ENCODE measurements at places on chromosomes 1 and 21.
A peak's percentile ranks its signal among the peaks of the same experiment; 100 is the strongest.

- peak; percentile 29 for DNase-seq
These were observed 9.9 kb upstream of the LRRC39 start for GRCh38 chr1:100187912-100188311.

DNA sequence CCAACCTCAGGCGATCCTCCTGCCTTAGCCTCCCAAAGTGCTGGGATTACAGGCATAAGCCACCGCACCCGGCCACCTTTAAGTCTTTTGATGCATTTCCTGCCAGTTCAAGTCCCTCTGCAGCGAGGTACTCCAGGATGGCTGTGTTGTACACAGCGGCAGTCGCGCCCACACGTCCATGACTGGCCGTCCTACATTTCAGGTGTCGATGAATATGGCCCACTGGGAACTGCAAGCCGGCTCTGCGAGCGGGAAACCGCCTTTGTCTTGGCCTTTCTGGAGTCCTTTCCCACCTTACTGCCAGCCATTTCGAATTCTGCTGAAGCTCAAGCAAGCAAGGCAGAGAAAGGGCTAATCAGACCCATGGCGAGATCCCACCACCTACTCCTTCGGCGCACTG is 34.6 kb downstream of the TRAPPC10 start:
- no peak for DNase-seq

DNA sequence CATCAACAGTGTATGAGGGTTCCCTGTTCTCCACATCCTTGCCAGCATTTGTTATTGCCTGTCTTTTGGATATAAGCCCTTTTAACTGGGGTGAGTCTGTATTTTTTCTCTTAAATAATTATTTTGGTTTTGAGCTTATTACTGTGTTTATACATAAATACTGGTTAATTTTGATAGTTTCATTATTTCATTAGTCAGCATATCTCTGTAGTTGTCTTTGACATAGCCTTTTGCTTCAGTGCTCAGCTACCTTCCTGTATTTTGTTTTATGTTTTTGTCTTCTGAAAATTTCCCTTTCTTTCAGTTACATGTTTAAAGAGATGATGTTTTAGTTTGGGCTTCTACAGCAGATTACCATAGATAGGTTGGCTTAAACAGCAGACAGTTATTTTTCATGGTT is 138.1 kb downstream of the XPR1 start:
- no peak for DNase-seq

- no peak for DNase-seq
These were observed 36.0 kb upstream of the ATP2B4 start for GRCh38 chr1:203590603-203591002.

GRCh38 chr1:220438741-220439140 is 89.2 kb upstream of the MARK1 start:
- no peak for DNase-seq

- no peak for DNase-seq
These were observed 112.3 kb downstream of the DDX20 start for GRCh38 chr1:111867868-111868440.

DNA sequence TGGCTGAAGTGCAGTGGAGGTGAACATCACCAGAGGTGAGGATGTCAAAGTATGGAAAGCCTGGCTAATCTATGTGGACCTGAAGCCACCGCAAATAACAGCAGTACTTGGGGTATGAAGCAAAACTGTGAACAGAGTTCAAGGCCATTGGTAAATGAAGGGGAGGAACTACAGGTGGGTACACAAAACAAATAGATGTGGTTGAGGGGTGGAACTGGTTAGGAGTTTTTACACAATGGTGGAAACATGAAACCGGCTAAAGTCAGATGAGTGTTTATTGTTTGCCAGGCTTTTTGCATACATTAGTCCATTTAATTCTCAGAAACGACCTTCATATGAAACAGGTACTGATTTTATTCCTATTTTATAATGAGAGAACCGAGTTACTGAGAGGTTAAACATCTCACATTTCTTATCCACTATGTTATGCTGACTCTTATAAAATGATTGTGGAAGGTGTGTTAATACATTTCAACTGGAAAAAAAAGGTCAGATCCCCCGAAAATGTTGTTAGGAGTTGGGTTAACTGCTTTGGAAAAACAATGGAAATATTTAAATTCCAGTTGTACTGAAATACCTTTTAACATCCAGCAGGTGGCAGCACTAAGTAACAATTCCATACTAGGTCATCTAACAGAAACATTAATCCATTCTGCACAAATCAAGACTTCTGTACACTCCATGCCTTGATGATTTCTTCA is 44.3 kb upstream of the GTF2B start:
- peak; percentile 71 for DNase-seq

- no peak for DNase-seq
These were observed 55.7 kb downstream of the PLD5 start for GRCh38 chr1:242468784-242469183.

DNA sequence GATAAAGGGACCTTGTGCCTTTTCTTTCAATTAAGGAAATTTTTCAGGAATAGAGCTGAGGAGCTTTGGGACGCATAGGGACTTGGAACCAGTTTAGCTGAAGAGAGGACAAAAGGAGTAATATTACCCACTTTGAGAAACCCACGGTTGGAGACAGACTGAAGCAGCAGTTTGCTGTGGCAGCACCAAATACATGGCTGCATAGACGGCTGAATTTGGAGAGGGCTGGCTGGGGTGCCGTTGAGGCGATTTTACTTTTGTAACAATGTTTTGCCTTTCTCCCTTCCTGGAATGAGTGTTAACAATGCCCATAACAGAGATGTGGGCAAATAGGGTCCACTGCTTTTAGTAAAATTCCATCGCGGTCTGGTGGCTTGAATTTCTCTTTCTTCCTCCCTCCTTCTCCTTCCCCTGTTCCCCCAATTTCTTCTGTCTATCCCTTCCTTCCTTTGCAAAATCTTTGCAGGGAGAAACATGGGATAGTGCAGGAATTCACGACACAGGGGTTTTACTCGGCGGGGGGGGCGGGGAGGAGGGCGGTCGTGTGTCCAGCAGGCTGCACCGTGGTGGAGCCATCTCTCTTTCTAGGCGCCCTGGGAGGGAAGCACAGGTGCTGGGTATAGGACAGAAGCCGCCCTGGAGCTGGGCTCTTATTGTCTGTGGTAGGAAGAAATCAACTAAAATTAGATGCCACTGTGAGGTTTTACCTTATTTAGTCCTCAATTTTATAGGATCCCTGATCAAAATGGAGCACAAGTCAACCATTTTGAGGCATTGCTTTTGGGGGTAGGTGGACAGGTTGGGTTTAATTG is 6.8 kb downstream of the LHX4 start:
- DNase-seq = no peak

- DNase-seq = no peak
These were observed 659.6 kb downstream of the MATN1 start for GRCh38 chr1:30063621-30064280.

- DNase-seq = peak; percentile 88
These were observed 4.1 kb downstream of the CSF1 start for GRCh38 chr1:109914587-109915240.

- DNase-seq = no peak
These were observed 84.1 kb downstream of the ADCY10 start for GRCh38 chr1:167829868-167830267.

DNA sequence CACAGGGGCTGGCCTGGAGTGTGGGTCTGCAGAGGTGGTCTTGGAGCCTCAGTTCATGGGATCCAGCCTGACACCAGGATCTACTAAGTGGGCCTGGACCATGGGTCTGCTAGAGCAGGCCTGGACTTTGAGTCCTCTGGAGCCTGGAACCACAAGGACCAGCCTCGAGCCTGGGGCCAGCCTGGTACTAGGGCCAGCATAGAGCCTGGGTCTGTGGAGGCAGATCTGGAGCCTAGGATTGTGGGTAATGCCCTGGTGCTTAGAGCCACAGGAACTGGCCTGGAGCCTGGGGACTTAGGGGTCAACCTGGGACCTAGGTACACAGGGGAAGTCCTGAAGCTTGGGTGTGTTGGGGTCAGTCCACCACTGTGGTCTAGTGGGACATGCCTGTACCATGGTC is 12.7 kb downstream of the LORICRIN start:
- no peak for DNase-seq

DNA sequence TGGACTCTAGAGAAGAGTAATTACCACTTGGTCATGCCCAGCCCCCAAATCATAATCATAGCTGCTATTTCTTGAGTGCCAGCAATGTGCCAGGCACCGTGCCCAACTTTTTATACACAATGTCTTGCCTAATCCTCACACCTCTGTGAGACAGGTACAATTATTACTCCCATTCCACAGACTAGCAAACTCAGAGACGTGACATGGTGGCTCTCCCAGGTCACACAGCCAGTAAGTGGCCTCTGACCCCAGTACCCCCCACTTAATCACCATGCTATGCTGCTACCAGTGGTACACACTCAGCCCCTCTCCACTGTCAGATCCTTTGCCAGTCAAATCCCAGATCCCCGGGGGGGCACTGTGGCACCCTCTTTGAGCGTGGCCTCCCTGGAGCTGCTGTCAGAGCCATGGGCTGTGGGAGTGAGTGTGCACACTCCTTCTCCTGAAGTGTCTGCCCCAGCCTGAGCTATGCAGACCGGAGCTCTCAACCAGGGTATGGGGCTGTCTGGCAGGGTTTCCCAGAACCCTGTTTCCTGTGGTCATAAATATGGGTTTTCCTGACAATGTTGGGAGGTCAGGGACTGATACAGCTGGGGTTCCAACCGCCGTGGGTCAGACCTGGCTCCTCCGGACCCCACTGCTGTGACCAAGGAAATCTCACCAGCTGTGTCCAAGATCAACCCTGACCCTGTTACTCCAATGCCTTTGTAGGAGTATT is 51.8 kb downstream of the LACTBL1 start:
- no peak for DNase-seq

DNA sequence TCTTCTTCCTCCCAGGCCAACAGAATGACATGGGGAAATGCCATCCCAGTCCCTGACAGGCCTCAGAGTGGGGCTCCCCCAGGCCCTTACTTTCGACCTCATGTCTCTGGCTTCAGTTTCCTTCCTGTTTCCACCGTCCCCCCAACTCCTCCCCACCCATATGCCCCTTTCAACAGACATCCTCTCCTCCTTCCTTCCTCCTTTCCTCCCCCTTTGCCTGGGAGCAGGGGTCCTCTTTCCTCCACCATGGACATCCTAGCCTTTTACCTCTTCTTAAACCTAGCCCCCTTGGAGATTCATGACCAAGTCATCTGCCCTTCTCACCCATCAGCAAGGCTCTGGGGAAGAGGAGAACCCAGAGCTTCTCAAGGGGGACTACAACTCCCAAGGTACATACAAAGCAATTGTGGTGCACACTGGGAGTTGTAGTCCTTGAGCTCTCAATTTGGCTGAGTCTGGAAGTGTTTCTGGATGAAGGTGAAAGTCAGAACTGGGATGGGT is 4.0 kb downstream of the ZBTB7B start:
- DNase-seq = no peak

DNA sequence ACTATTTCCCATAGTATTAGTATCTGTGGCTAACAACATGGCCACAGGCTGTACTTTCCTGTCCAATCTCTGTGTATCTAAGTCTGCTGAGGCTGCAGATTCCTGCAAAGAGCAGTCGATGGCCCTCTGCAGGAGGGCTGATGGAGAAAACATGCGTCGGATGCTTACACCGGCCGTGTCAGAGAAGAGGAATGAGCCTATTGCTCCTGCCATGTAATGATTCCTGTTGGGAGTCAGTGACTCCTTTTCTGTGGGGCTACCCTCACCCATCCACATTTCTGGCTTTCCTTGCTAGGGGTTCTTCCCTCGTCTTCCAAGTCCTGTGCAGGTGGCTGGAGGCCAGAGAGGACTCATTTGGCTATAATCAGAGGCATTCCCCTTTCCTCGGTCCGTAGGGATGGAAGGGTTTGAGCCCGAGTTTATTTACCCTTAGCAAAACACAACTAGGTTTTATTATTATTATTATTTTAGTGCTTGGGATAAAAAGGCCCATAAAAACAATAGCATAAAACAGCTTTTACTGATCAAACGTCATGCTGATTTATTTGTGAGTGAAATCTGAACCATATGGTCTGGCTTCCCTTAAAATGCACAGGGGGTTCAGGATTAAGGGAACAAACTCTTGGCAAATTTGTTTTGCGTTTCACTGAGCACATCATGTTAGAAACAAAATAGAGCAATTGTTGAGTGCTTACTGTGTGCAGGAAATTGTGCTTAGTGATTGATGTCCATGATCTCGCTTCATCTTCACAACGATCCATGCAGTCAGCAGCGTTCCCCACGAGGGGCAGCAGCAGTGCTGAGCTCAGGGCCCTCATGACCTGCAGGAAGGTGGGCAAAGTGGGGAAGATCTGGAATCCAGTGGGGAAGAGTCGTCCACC is 70.8 kb downstream of the KIF26B start:
- peak; percentile 29 for DNase-seq

GRCh38 chr1:53643041-53643880 is 95.7 kb downstream of the GLIS1 start:
- no peak for DNase-seq

DNA sequence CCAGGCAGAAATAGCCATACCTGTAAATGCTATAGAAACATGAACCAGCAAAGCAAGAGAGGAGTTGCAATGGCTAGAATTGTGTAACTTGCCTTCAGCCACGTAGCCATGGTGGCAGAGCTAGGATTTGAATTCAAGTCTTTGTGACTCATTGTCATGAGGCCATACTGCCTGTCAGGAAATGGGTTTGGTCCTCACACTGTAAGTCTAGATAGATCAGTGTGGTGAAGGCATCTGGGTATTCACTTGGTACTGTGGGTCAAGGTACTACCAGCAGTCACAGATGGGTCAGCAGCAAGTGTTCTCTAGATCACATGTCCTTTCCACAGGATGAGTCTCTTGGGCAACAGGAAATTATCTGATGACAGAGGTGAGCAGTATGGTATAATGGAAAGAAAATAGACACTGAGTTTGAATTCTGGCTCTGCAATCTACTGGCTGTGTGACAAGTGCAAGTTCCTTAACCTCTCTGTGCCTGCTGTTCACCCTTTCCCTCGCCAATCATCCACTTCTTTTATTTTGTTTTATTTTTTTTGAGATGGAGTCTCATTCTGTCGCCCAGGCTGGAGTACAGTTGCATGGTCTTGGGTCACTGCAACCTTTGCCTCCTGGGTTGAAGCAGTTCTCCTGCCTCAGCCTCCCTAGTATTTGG is 36.9 kb downstream of the FGGY start:
- no peak for DNase-seq

DNA sequence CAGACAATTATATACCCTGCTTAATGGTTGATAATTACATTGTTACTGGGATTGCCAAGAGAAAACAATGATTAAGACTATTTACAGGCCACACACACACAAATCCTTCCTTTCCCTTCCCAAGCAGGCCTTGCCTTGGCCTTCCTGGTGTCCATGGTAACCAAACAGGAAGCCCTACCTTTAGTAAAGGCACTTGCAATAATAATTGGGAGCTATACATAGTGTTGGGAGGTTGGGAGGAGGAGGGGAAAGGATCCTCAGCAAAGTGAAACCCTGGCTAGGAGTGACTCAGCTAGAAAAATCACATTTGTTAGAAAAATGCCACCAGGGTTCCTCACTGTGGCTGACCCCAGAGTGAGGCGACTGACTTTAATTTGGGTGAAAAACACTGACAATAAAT is 122.3 kb upstream of the ADAR start:
- peak; percentile 54 for DNase-seq
